ENCODE measurements at places on chromosomes 2 and 18.

DNA sequence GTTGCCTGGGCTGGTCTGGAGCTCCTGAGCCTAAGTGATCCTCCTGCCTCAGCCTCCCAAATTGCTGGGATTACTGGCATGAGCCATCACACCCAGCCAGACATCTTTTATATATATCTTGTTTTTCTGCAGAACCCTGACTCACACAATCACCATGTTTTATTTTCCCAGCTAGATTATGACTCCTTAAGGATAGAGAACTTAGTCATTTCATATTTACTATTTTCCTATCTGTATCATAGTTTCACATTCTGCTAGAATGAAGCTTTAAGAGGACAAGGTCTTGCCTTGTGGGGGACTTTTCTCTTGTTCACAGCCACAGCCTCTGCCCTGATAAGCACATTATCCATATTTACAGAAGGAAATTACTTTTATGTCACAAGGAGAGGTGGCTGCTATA lies 73.9 kb downstream of the LBH start:
- peak; percentile 33 for DNase-seq

GRCh38 chr2:218745559-218746469 lies 35.2 kb downstream of the TTLL4 start:
- no peak for DNase-seq

- DNase-seq, result no peak
Observed at GRCh38 chr2:59217360-59217759, 976.2 kb upstream of the FANCL start.

GRCh38 chr2:203651621-203652020 lies 54.8 kb upstream of the CD28 start:
- no peak for DNase-seq

- DNase-seq, result peak; percentile 8
Observed at GRCh38 chr2:63903003-63903402, 61.3 kb downstream of the UGP2 start.

- peak; percentile 72 for DNase-seq
Observed at GRCh38 chr2:142596334-142597088, 281.0 kb upstream of the KYNU start.

DNA sequence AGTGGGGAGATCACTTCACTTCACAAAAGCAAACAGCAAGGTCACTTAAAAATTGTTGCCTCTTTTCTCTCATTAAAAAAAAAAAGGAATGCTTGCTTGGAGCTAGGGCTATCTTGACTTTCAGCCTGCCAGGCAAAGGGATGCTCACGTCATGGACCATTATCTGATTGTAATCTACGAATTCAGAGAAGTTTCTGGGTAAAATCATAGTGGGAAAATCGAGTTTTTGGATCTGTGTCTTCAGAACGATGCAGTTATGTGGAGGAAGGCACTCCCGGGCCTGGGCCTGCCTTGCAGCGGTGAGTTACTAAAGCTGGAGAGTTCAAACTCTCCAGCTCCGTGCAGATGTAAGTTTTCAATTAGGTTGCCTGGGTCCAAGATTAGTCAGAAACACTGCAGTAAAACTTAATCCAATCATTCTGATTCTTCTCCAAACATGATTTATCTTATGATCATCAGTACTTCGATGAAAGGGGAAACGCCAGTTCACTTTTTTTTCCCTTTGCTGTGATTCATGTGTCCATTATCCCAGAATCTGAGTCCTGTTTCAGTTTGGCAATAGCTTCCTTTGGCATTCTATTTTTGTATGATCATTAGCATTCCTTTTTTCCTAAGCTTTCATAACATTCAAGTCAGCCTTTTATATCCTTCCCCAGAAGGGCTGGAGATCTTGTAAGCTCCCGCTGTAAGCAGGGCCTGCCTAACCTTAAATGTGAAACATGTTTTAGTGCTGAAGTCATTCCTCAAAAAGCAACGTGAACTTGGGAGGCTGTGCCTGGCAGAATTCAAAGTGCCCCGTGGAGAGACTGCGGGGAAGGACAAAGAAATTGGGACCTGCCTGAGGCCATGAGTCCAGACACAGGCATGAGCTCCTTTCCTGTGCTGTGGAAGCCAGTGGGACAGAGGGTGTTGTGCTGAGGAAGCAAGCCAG lies 119.3 kb upstream of the TWIST2 start:
- peak; percentile 88 for DNase-seq

GRCh38 chr2:43611987-43612894 lies 16.4 kb upstream of the THADA start:
- peak; percentile 72 for DNase-seq

- DNase-seq, result no peak
Observed at GRCh38 chr18:77566604-77567003, 317.0 kb downstream of the GALR1 start.

DNA sequence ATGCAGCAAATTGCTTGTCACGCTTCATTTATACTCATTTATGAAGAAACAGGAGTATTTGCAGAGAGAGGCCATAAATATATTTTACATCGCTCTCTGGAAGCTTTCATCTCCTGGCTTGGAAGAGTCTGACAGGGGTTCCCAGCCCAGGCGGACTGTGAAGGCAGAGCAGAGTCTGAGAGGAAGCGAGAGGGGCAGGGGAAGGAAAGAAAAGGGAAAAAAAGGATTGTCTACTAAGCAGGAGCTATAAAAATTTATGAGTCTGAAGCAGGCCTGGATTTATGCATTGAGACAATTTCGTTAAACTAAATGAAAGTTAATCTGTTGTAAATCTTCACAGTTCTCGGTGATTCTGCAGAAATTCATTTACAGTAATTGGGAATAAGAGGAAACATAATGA lies 143.9 kb upstream of the GYPC start:
- DNase-seq, result no peak

DNA sequence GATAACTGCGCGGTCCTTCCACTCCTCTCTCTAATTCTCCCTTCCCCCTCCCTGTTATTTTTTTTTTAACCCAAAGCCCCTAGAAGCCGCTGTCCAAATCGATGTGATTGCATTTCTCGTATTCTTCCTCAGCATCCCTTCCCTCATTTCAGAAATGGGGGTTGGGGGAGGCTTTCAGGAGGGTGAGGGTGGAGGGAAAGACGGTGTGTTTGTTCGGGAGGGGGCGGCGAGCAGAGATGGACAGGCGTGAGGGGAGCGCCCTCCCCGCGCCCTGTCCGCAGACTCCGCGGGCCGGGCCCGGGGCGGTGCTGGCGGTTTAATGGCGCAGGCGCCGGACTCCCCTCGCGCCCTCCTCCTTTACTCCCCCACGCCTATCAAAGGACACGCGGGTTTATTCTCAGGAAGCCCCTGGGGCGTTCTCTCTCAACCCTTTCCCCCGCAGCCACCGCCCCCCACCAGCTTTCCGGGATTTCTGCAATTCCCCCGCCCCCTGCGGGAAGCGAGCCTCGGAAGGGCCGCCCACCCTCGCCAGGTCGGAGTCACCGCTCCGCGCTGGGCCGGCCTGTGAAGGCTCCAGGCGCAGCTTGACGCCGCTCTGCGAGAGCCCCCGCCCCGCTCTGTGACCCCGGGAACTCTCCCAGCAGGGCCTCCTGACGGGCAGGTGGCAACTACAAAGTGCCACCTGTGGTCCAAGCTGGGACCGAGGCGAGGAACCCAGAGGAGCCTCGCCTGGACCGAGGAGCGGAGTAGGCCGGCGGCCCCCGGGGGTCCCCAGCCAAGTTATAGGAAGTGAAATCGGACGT lies 981 bp downstream of the ST8SIA3 start:
- no peak for DNase-seq

DNA sequence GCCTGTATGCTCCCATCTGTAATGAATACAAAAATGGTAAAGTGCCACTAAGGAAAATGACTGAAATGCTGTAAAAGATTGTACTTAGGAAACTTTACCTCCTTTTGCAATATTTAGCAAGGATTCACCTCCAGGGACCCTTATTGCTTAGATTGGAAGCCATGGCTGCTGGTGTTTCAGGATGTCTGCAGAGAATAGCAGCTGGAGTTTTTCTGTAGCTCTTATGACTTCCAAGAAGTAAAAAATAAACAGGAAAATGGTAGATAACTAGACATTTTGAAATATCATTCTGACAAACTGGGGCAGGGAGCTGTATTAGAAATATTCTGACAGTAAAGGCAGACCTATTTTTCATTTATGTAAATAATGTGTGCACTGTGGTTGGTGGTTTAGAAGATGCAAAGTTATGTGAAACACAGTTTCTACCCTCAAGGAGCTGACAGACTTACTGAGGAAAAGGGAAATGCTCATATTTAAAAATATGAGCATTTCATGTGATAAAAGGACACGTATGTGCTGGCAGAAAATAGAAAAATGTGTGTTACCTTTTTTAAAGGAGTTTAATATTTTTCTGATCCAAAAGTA lies 224.9 kb upstream of the BOD1L2 start:
- DNase-seq, result no peak

DNA sequence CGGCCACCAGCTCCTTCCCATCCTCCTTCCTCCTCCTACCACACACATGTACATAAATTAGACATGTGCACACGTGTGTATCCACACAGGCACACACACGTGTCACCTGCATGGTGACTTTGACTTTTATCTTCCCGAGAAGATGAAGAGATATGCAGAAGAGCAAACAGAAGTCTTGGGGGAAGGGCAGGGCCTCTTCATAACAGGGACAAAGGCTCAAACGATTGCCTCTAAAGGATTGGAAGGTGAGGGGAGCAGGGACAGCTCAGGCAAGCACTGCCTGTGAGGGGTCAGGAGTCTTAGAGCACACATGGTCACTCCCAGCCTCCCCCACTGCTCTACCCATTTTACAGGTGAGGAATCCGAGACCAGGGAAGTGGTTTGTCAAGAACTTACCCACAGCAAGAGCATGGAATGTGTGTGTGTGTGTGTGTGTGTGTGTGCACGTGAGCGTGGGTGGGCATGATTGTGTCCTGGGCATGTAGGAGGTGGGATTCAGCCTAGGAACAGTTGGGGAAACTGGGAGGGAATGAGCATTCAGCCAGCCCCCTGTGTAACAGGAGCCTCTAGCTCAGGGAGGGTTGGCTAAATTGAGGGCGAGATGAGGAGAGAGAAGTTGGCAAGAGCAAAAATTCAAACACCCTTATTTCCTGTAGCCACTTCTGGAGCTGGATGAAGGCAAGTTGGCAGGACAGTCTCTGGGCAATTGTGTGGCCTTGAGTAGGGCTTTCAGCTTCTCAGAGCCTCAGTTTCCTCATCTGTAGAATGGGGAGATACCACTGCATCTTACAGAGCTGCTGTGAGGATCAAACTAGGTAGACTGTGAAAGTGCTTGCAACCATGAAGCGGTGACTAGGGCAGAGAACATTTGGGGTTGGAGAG lies 24.2 kb downstream of the CIB4 start:
- no peak for DNase-seq

GRCh38 chr2:241082341-241083090 lies 19.6 kb downstream of the MTERF4 start:
- DNase-seq, result no peak

GRCh38 chr2:55861733-55862132 lies 61.8 kb downstream of the EFEMP1 start:
- peak; percentile 29 for DNase-seq

- no peak for DNase-seq
Observed at GRCh38 chr18:68919900-68920299, 122.0 kb downstream of the CCDC102B start.

DNA sequence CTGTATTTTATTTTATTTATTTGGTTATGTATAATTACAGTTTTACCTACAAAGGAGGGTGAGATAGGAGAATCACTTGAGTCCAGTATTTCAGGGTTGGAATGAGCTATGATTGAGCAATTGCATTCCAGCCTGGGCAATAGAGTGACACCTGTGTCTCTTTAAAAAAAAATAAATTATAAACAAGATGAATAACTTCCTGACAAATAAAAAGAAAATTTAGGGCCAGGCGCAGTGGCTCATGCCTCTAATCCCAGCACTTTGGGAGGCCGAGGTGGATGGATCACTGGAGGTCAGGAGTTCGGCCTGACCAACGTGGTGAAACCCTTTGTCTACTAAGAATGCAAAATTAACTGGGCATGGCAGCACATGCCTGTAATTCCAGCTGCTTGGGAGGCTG lies 17.3 kb downstream of the MTA3 start:
- DNase-seq, result no peak

DNA sequence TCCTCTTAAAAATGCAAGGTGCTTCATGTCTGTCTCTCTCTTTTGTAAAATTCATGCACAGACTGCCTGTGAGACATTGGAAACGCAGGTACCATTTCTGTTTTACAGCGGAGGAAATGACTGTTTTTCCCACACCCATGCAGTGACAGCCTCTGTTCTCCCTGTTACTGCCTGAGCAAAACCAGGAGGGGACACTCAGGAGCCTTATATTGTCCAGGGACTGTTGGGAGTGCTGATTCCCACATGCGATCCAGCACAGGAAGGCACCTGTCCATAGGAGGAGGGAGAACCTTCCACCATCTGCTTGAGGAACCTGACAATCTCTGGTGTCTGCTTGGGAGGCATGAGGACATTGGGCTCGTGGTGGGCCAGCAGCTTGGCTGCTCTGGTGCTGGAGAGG lies 36.9 kb upstream of the RAB6D start:
- DNase-seq, result no peak

DNA sequence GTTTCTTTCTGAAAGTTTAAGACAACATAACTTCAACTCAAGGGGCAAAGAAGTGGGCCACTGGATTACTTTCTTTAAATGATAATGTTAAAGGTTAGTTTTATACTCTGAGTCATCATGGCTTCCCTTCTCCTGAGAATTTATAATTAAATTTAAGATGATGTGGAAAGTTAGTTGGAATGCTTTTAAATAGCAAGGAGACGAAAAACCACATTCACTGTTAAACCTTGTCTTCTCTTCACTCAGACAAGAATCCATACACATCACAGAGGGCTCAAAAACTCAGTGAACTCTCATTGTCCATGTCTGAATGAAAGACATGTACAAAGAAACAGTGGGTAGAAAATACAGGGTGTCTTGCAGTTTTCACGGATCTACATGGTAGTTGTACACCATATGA lies 65.6 kb downstream of the COL5A2 start:
- peak; percentile 44 for DNase-seq

- no peak for DNase-seq
Observed at GRCh38 chr2:128285329-128285931, 33.2 kb downstream of the HS6ST1 start.
